ENCODE measurements at places on chromosomes 2 and 18.

GRCh38 chr2:174333372-174334277, 1.1 kb upstream of the SP9 start:
- DNase-seq, result no peak

- peak; percentile 10 for DNase-seq
Measured at GRCh38 chr2:186771395-186771794, 77.5 kb downstream of the FAM171B start.

GRCh38 chr2:51534166-51534565, 502.2 kb upstream of the NRXN1 start:
- DNase-seq, result no peak

GRCh38 chr2:10477443-10478297, 29.5 kb upstream of the ODC1 start:
- DNase-seq, result no peak

- DNase-seq, result no peak
Measured at GRCh38 chr2:162390801-162391200, 46.9 kb downstream of the GCA start.

DNA sequence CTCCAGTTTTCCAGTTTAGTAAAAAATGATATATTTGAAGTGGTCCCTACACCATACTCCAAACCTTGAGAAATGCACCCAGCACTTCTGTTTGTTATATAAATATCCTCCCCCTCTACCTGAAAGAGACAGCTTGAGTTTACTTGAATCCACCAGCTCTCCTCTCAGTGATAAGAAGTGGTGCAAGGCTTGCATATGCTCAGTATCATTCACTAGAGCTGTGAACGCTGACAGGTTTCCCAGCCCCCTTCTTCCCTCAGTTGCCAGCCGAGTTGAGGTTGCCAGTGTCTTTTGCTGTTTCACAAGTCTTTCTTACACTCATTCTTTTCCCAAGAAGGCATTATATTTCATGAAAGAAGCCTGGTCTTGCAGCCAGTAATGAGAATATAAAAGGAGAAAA, 880.0 kb downstream of the LRRTM4 start:
- no peak for DNase-seq

GRCh38 chr2:121791290-121791689, 35.8 kb downstream of the TSN start:
- no peak for DNase-seq

DNA sequence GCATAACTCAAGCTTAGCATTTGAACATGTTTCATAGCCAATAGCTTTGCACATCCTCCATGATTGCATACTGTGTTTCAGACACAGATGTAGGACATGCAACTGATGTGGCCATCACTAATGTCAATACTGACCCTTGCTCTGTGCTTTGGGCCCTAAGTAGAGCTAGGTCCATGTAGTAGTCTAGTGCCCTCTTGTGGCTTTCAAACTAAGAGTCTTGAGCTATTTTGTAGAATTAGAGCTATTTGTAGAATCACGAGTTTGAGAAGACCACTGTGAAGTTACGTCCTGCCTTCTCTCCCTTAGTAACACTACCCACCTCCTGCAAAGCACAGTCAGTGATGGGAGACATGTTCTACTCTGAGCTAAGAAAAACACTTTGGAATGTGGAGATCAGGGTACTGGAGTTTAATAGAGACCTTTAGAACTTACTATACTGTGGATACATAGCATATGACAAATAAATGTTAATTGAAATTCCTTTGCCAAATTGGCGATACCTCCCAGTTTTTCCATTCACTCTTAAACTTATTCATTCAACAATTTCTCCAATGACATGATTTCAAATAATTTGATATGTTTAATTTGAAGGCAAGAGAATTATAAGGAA, 306.5 kb upstream of the TNP1 start:
- no peak for DNase-seq

DNA sequence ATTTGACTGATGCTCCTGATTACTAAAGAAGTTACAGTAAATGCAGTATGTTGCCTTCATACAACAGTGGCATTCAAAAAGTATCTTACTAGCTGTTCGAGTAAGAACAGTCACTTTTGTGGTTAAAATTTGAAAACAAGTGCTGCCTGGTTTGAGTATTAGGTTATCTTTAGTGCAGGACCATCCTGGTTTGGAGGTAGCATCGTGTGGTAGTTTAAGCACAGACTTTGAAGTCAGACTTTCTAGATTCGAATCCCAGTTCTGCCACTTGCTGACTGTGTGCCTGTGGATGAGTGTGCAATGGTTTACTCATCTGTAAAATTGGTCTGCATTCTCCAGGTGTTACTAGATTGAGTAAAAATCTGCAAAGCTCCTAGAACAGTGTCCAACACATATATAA, 96.8 kb downstream of the SGPP2 start:
- no peak for DNase-seq

GRCh38 chr2:23449413-23449812, 64.4 kb downstream of the KLHL29 start:
- DNase-seq, result no peak

- DNase-seq, result no peak
Measured at GRCh38 chr2:14433946-14434495, 198.5 kb upstream of the LRATD1 start.

GRCh38 chr2:165203689-165204559, at the start of gene SCN3A:
TSS of gene SCN3A (minus strand) at chr2:165204050. CDS start at chr2:165176394, 27,656 bp downstream.
- peak; percentile 17 for DNase-seq

All from fibroblast of skin of left quadriceps (primary cell).